ENCODE measurements at places on chromosomes 7 and 10.

DNA sequence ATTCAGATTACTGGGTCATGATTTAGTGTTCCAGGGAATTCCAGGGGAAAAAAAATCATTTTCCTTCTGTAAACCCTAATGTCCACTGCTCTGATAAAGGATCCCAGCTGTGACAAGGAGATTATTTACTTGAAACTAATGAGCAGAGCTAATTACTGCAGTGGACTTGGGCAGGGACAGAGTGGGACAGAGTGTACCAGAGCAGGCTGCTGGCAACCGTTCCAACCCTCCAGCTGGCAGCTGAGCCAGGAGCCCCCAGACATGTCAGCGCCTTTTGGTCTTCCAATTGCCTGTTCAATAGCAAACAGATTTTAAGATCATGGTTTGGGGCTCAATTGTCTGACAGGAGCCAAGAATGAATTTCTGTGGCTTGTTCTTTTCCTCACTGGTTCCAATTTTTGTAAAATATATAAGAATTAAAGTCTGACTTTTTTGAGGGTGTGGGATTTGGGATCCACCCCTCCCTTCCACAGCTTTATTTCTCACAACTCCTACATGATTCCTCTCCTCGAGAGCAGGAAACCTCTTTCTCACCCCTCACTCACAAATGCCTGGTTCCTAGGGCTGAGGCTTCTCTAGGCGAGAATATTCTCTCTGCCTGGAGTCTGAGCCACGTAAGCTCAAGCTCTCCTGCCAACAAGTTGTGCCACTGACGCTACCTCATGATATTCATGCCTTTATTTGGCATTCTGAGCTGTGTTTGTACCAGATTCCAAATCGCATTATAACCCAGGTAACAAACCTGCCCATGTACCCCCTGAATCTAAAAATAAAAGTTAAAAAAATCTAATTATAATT, 20.6 kb upstream of the FAM180A start:
- no peak for DNase-seq

- DNase-seq = peak; percentile 26
Measured at GRCh38 chr10:86632009-86632800, 22.1 kb upstream of the OPN4 start.

DNA sequence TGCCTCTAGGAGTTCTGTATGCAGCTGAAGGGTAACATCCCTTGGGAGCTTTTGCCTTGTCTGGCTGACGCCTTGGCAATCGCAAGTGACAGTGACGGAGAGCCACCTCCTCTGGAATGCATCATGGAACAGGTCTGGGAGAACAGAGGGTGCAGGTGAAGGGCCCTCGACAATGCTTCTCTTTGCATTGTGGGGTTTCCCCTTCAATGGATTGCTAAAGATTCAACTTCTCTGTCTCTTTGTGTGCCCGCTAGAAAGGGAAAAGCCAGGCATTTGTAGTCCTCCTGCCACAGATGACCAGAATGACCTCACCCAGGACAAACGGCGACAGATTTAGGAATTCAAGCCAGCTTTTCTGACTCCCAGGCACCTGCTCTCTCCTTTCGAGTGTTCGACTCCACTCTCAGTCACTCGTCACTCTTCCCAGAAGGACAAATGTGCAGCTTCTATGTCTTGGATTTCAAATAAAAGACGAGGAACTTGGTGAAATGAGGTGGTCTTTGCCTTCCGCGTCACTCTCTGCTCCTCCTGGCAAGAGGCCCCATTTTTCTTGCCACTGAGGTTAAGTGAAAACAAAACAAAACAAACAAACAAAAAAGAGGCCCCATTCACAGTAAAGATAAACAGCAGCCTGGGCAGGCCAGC, 26.1 kb downstream of the IL2RA start:
- DNase-seq = no peak

DNA sequence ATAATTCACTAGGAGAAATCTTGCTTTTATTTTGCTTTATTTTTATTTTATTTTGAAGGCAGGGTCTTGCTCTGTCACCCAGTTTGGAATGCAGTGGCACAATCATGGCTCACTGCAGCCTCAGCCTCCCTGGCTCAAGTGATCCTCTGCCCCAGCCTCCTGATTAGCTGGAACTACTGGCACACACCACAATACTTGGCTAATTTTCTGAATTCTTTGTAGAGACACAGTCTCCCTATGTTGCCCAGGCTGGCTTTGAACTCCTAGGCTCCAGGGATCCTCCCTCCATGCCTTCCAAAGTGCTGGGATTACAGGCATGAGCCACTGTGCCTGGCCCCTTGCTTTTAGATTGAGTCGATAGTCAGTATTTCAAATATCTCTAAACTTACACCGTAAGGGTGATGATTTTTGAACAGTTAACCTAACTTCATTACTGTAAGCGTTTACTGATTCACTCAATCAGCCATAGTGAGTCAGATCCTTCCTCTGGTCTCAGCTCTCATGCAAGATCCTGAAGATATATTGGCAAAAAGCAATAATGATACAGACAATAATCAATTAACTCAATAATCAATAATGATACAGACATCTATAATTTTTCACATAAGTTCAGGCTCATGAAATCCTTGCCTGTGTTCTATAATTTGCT, 239.5 kb downstream of the KIAA1217 start:
- peak; percentile 57 for DNase-seq

DNA sequence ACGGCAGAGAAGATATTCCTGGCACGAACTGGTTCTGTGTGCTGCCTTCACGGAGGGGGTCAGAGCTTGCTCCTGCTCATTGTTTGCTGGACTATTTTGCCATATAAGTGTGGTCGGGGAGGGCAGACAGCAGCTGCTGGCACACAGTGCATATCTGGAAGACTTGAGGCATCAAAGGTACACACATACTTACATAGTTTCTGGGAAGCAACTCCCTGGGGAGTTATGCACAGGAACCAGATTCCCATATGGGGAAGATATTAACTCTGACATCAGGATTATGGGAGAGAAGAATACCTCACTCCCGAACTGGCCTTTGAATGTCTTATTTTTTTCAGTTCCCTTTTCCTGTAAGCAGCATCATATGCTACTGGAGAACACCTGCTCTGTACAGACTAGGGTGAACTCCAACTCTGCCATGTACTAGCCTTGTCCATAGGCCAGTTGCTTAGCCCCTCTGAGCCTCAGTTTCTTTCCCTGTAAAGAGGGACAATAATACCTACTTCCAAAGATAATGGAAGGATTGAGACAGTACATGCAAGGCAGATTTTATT, 41.5 kb downstream of the LGI1 start:
- DNase-seq = peak; percentile 9
